SJSA1 (cell line): ENCODE measurements at places on chromosomes 6 and 20.

- no peak for DNase-seq
These were observed 249.4 kb upstream of the TFAP2D start for GRCh38 chr6:50463931-50464330.

- DNase-seq = no peak
These were observed 117.2 kb upstream of the NXT1 start for GRCh38 chr20:23233341-23233740.

DNA sequence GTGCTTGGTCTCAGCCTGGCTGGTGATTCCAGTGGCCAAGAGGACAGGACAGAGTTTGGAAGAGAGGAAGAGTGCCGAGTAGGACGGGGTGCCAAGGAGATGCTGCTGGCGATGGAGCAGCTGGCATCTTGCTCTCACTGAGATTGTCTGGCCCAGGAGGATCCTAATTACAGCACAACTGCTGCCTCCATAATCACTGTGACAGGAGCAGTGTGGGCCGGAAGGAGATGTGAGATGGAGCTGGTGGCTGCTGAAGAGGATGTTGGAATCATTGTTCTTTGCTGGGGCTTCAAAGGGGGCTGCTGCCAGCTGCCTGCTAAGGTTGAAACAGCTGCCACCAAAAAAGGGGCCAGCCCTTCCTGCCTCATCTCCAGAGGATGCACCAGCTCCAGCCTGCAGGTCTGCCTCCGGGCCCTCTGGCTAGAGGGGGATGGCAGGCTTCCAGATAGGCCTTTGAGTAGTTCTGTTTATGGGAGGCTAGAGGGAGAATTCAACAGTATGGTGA is 214.4 kb downstream of the RNF144B start:
- DNase-seq = no peak

- DNase-seq = no peak
These were observed 35.4 kb downstream of the MDFI start for GRCh38 chr6:41673704-41674000.

- no peak for DNase-seq
These were observed 195.8 kb downstream of the SYNDIG1 start for GRCh38 chr20:24665196-24665595.

GRCh38 chr6:157261606-157262005 is 61.7 kb downstream of the TMEM242 start:
- DNase-seq = no peak

- DNase-seq = no peak
These were observed 775 bp downstream of the PFDN4 start for GRCh38 chr20:54208548-54209176.

DNA sequence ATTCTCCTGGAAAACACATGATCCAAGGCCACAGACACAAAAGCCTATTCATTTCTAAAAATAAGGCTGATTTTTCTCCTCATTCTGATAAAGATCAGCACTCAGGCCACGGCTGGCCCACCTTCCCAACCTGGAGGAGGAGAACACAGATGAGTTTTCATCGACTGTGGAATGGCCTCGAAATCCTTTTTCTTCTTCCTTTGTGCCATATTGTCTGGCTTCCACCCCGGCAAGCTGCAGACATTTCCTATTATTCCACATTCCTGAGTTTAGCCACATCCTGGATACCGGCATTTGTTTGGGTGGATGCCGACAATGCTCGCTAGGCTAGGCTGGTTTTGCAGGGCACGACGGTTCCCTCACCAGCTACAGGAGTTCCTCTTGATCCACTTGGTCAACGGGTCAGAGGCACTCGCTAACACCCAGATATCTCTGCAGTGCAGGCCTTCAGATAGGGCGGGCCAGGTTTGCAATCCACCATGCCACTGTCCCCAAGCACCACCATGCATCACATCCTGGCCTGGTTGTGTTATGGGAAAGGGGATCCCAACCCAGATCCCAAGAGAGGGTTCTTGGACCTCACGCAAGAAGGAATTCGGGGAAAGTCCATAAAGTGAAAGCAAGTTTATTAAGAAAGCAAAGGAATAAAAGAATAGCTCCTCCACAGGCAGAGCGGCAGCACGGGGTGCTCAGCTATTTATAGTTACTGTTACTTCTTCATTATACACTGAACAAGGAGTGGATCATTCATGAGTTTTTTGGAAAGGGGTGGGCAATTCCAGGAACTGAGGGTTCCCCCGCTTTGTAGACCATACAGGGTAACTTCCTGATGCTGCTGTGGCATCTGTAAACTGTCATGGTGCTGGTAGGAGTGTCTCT is 4.2 kb upstream of the CTSZ start:
- peak; percentile 92 for DNase-seq

DNA sequence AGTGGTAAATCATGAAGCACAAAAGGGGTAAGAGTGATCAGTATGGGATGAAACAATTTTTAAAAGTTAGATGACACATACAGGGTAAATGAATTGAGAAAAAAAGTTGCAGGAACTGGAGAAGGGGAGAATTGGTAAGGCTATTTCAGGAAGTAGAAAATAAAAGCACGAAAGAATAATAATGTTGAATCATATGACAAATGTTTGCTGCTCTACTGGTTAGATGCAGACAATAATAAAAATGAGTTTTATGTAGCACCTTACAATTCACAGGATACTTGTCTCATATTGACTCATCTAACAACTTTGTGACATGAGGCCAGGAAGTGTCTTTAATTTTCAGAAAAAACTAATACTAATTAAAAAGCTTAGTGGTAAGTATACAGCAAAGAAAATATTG is 566.5 kb upstream of the MARCKS start:
- DNase-seq = no peak

- no peak for DNase-seq
These were observed 2.8 kb downstream of the UNC5CL start for GRCh38 chr6:41036186-41036585.

- DNase-seq = peak; percentile 47
These were observed 661 bp downstream of the LCA5 start for GRCh38 chr6:79536585-79536953.
